CD4-positive, alpha-beta T cell treated with Interleukin-4 for 4 hours (primary cell): ENCODE measurements at places on chromosomes 6 and 20.

DNA sequence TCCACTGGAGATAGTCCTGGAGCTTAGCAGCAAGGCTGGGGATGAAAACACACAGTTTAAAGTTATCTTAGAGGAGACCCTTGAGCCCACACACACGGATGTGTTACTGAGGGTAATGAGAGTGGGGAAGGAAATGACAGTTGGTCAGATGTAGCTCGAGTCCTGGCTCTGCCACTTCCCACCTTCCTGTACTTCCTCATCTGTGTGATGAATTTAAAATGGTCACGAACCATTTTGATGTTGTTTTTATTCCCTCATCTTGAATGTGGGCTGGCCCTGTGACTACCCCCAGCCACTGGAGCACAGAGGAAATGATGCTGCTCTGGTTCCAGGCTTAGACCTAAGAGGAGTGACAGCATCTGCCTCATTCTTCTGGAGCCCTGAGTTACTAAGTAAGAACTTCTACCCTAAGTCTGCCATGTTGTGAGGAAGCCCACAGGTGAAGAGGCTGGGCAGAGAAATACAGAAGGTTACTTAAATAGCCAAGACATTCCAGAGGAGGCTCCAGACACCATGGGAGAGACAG, 141.2 kb downstream of the NRN1 start:
- no peak for DNase-seq

DNA sequence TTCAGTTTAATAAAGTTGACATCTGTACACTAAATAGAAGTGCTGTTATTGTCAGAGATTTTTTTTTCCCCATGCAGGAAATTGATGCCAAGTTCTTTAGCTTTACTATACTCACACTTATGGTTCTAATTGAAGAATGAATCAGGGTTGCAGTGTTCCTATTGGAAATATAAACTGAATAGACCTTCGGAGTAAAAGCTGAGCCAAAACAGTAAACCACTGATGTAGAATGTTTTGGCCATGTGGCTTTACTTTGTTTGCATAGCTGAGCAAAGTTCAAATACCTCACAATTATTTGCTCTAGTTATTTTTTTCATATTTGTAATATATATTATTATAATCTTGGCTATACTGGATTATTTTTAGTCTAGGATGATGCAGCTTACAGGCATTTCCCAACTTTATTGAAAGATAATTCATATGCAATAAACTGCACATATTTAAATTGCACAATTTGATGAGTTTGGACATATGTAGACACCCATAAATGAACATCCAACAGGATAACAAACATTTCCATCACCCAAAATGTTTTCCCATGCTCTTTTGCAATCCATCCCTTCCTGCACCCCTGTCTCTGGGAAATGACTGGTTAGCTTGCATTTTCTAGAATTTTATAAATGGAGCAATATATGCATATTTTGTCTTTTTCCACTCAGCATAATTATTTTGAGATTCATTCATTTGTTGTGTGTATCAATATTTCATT, 105.8 kb upstream of the NOX3 start:
- DNase-seq, result no peak

DNA sequence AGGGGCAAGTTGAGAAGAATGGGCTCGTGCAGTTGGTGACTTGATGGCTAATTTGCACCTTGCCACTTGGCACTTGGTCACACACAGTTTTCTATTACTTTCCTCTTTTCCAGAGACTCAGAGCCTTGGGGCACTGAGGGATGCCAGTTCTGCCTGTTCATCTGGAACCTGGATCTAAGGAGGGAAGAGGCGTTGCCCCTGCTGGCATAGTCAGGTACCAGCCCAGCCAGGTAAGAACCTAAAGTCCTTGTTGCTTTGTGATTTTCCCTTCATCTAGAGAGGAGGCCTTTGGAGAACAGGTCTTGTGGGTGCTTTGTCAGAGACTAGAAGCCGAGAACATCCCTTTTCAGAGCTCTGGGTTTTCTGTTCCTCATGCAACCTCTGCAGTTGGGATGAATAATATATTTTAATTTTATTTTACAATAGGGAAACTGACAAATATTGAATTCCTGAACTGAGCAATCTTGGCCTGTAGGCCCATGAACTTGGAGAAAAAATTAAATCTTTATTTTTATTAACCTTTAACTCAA, 11.4 kb downstream of the SYTL3 start:
- no peak for DNase-seq

DNA sequence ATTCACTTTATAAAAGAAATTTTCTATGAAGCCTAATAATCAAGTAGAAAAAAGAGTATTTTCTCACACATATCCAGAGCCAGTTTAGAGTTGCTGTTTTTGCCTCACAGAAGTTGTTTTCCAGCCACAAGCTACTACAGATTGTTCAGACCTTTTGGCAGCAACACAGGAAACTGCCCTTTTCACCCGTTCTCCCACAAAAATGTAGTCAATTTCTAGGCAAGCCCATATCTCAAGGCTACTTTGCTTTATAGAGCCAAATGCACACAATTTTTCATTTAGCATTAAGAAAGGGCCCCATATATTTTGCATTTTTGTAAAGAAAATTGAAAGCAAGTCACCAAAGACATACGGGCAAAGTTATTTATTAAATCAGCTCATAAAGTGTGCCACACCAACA, 49.5 kb downstream of the EPB41L2 start:
- DNase-seq, result no peak
